CD4-positive, alpha-beta T cell treated with Interleukin-10 for 1 hour (primary cell): ENCODE measurements at places on chromosomes 6 and 20.

- DNase-seq = no peak
These were observed 84.6 kb upstream of the BTN3A2 start for GRCh38 chr6:26280407-26280806.

GRCh38 chr6:164331026-164331425 is 916.5 kb downstream of the QKI start:
- no peak for DNase-seq

DNA sequence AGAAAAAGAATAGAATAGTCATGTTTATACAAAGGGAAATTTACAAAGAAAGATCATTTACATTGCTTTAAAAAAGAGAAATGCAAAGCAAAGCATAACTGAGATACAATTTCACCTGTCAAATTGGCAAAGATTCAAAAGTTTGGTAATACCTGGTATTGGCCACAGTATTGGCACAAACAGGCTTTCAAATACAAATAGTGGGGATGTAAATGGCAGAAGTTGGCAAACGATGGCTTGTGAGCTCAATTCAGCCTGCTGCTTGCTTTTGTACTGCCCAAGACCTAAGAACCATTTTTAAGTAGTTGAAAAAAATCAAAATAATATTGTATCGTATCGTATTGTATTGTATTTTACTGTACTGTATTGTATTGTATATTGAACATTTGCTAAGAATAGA is 194.5 kb upstream of the JAG1 start:
- DNase-seq = no peak

DNA sequence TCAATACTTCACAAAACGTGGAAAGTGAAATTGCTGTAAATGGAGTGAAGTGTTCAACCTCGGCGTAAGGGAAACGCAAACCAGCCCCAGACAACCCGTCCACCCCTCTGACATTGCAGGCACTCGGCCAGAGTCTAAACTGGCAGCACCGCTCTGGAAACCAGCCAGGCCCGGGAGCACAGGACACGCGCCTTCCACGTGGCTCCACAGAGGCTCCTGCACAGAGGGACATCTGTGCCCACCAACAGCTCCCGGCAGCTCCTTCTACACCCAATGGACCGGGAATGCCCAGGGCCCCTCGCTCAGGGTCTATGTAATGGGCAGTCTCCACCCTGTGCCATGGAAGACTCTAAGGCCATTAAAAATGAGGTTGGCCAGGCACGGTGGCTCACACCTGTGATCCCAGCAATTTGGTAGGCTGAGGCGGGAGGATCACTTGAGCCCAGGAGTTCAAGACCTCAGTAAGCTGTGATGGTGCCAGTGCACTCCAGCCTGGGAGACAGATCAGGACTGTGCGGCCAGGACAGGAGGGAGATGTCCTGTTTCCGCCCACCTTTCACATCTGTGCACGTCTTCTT is 3.4 kb upstream of the HELZ2 start:
- DNase-seq = no peak

GRCh38 chr20:59748619-59749191 is 144.4 kb downstream of the PHACTR3 start:
- DNase-seq = no peak

DNA sequence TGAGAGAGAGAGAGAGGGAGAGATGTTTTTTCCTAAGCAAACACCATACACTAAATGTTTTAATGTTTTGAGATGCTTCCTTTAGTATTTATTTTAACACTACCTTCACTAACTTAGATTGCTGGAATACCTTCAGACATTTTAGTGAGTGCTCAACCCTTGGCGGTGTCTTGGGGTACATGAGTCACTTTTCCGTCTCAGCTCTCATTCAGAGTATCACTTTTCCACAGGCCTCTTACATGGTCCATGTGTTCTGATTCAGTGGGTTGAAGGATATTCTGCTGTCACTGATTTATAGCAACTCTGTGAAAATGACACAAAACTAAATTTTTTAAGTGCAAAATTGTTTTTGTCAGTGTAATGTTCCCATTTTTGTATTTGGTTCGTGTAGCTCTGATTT is 217.9 kb downstream of the CLVS2 start:
- no peak for DNase-seq

- peak; percentile 94 for DNase-seq
These were observed at the start of gene ANKS1A for GRCh38 chr6:34888874-34889555. Gene ANKS1A (plus strand): TSS chr6:34889255. CDS start chr6:34889403, 148 bp downstream.

- DNase-seq = no peak
These were observed 130.0 kb upstream of the SGK1 start for GRCh38 chr6:134447883-134448387.

DNA sequence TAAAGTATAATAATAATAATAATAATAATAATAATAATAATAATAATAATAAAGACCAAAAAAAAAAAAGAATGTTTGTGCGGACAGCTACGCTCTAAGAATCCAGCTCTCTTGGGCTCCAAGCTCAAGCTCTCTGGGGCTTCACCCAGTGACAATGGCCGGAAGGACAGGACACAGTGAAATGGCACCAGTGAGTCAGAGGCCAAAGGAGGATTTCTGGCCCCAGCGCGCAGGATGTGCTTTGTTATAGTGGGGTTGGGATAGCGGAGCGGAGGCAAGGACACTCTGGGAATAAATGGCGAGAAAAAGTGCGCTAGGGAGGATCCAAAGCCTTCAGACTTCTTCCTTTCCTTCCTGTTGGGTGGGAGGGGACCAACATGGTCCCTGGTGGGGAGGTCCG is 38.2 kb downstream of the HLA-A start:
- DNase-seq = no peak

- DNase-seq = peak; percentile 64
These were observed 54.3 kb upstream of the BACH2 start for GRCh38 chr6:90350689-90351554.

DNA sequence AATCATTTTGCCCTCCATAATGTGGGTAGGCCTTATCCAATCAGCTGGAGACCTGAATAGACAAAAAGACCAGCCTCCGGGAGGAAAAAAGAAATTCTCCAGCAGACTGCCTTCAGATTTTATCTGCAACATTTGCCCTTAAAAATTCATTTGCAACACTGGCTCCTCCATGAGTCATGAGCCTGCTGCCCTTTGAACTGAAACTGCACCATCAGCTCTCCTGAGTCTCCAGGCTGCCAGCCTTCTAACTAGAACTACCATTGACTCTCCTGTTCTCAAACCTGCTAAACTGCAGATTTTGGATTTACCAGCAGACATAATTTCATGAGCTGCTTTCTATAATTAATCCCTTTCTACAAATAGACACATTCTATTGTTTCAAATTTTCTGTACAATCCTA is 223.9 kb upstream of the THEMIS start:
- DNase-seq = no peak

DNA sequence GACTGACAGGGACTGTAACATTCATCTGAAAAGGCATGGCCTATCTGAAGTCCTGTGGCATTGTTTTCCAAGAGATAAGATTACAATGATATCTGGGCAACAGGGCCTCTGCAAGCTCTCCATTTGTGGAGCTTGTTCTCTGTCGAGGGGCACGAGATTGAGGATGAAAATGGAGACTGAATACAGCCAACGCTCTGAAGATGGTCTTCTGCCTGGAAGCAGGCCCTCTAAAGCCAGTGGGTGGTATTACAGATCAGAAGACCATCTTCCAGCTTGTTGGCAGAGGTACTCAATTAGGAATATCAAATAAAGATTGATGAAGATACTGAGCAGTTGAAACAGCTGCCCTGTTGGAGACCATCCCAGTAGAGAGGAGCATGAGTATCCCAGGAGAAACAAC is 288.2 kb downstream of the CENPW start:
- DNase-seq = no peak

DNA sequence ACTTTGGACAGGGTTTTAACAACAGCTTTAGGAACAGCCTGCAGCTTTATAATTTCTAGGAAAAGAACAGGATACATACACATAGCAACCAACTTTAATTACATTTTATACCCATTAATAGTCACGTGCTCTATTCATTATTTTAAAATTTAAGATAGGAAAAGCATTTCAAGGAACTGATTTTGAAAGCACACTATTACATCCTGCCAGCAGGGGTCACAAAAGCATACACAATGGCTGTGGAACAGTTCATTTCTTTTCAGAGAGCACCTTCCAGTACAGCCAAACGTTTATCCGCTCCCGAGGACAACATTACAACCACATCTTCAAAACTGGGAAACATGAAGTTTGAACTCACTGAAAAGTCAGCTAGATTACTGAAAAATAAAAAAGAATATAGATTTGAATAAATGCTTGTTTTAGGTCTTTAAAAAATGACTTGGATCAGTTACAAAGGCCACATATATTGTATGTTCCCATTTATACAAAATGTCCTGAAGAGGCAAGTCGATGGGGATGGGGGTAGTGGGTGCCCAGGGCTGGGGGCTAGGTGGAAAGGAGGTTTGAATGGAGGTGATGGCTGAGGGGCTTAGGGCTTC is 104.6 kb upstream of the EXOC2 start:
- DNase-seq = peak; percentile 43
